ENCODE measurements at places on chromosomes 11 and 22.

DNA sequence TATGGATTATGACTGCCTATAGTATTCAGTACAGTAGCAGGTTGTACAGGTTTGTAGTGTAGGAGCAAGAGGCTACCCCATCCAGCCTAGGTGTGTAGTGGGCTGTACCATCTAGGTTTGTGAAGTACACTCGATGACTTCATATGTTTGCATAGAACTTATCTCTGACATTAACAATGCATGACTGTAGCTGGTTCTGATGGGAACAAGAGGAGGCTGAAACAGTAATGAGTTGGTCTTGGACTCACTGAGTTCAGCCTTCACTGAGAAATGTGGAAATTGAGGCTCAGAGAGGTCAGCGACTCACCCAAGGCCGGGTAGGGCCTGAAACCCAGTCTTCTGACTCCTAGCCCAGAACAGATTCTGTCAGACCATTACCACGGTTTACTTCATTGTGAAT lies 13.0 kb downstream of the MYO7A start:
- no peak for DNase-seq

- DNase-seq: no peak
Measured at GRCh38 chr22:29539105-29539504, 14.5 kb downstream of the THOC5 start.

DNA sequence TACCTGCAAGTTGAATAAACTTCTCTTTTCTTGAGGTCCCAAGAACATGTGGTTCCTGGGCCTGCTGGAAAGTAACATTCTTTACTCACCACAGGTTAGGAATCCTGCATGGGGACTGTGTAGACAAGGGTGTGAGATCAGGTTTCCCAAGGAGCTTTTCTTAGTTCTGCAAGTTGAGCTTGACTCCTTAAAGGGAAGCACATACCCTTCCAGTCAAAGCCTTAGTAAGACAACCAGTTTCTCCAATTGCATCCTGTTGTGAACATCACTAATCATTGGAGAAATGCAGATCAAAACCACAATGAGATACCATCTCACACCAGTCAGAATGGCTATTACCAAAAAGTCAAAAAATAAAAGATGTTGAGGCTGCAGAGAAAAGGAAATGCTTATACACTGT lies 48.3 kb upstream of the PAK1 start:
- no peak for DNase-seq

- no peak for DNase-seq
Measured at GRCh38 chr22:32411402-32411801, 645 bp downstream of the RTCB start.

DNA sequence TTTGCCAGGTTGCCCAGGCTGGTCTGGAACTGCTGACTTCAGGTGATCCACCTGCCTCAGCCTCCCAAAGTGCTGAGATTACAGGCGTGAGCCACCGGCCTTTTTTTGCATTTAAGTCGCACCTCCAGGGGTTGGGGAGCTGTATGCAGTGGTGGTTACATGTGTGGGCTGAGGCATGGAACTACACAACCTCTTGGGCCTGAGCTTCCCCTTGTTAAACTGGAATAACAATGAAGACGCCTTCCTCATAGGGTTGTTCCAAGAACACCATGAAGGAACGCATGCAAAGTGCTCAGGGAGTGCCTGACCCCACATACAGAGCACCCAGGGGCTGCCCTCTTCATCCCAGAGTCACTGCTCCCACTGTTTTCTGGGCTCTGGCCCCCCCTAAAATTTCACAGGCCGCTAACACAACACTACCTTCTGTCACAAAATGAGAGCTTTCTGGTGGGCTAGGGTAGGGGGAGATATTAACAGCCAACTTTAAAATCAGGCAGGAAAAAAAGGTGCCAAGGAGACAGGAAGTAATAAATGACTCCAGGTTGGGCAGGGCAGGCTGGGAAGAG lies 1.3 kb upstream of the FAM118A start:
- no peak for DNase-seq

DNA sequence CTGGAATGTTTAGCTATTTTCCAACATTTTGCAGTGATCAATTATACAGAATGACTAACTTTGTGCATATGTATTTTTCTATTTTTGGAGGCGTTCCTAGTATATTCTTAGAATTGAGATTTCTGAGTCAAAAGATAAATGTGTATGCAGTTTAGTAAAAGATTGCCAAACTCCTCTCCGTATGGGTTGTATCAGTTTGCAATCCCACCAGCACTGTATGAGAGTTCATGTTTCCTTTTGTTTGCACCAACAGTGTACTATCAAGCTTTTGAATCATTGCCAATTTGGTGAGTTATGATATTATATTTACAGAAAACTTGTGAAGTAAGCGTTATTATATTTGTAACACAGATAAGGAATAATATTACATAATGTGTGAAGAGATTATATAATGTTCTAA lies 658.7 kb downstream of the JRKL start:
- DNase-seq: no peak

DNA sequence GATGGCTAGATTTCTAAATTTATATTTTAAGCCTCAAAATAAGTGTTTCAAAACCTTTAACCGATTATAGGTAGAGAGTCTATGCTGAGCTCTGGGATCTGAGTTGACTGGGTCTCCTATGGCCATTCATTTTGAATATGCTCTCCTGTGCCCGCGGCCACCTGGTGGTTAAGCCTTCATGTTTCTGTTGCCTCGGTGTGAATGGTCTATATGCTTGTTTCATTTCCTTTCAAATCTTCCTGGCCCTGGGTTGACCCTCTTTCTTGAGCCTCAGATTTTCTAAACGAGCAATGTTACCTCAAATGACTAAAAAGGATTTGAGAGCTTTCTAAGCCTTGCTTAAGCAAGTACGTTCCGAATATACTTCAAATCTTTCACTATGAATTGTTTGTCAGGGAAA lies 789.4 kb upstream of the KIRREL3 start:
- DNase-seq: no peak

- DNase-seq: peak; percentile 32
Measured at GRCh38 chr11:45180848-45181192, 34.4 kb downstream of the PRDM11 start.

DNA sequence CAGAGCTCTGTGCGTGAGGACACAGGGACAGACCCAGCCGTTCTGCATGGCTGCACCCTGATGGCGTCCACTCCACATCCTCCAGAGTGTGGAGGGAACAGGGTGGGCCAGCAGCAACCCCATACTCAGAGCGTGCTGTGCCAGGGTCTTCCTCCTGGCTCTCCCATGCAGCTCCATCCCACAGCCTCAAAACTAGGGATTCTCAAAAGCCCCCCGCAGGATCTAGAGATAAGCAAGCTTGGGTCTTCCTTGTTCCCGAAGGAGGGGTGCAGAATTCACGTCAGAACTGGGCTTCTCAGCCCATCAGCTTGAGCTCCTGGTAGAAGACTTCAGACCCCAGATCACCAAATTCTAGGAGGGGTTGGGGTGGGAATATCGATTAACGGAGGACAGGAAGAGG lies 858.8 kb downstream of the TBC1D22A start:
- DNase-seq: no peak

All from CD4-positive, alpha-beta T cell treated with Interleukin-15 for 1 hour (primary cell).